ENCODE measurements at places on chromosomes 16 and 17.

- no peak for DNase-seq
Measured at GRCh38 chr17:57994436-57994835, 6.4 kb upstream of the VEZF1 start.

- peak; percentile 11 for DNase-seq
Measured at GRCh38 chr17:74430706-74431567, 951 bp upstream of the GPRC5C start.

DNA sequence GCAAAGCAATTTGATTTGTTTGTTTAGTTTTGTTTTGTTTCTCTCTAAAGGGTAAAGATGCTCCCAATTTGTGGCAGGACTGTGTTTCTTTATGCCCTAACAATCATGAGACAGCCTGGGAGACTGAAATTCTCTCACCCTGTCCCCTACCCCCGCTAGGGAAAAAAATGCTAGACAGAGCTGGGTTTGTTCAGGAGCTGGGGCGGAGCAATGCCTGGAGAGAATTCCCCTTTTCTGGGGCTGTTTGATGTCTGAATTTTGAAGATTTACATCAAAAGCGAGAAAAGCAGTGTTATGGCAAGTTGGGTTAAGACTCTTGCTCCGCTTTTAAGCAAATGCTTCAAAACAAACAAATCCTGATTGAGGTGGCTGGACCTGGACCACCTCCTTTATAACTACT, 8.4 kb downstream of the MAF start:
- DNase-seq: no peak

DNA sequence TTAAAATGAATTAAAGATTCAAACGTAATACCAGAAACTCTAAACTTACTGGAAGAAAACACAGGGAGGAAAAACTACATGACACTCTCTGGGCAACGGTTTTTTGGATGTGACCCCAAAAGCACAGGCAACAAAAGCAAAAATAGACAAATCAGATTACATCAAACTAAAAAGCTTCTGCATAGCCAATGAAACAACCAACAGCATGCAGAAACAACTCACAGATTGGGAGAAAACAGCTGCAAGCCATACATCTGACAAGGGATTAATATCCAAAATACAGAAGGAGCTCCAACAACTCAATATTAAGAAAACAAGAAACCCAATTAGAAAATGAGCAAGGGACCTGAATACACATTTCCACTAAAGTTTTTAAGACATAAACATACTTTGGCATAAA, 69.2 kb upstream of the ALOX12 start:
- no peak for DNase-seq

GRCh38 chr16:86248310-86248905, 261.9 kb upstream of the FOXF1 start:
- DNase-seq: no peak

DNA sequence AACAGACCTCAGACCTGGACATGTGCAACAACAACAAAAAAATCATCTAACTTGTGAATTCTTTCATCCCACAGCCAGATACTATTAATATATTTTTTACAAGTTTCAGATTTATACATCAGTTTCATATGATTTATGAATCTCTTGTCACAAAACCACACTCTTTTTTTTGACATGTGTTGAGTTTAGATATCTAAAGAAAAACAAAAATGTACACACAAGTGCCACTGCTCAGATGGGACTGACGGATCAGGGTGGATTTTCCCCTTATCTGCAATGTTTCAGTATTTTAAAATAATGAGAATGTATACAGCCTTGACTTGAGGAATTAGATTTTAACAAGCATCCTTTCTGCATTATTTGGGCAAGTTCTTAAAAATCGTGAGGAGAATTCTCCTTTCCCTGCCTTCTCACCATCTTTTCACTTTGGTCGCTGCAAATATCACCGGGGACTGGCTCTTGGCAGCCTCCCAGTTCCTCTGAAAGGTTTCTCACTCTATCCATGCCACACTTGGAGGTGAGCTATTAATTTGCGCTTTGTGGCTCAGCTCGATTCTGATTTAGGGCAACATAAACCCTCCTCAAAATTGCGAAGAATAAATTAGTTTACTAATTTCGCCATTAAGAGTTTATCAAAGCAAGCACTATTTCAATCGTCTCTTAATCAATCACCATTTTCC, 225.7 kb downstream of the XYLT1 start:
- no peak for DNase-seq

DNA sequence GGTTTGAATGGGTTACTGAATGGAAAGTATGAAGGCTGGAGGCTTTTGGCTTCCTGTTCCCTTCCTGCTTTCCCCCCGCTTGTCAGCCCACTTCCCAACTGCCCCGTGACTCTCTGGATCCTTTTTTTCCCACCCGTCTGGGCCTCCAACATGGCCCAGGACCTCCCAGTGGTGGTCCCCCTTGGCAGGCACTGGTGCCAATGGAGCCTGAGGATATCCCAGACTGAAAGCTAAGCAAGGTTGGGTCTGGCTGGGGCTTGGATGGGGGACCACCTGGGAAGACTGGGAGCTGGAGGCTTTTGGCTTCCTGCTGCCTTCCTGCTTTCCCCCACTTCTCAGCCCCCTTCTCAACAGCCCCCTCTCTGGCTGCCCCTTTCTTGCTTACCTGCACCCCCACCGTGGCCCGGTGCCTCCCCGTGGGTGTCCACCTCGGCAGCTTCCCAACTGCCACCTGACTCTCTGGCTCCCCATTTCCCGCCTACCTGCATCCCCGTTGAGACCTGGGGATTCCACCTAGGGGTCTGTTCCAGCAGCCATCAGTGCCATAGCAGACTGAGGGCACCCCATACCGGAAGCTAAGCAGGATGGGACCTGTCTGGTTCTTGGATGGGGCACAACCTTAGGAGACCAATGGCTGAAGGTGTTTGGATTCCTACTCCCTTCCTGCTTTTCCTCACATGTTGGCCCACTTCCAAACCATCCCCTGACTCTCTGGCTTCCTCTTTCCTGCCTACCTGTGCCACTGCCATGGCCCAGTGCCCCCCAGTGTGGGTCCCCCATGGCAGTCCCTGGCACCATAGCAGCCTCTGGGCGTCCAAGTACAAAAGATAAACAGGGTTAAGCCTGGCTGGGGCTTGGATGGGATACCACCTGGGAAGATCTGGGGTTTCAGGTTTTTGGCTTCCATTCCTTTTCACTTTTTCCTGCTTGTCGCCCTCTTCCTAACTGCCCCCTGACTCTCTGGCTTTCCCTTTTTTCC, 2295.3 kb downstream of the TP53TG3F start:
- DNase-seq: no peak

DNA sequence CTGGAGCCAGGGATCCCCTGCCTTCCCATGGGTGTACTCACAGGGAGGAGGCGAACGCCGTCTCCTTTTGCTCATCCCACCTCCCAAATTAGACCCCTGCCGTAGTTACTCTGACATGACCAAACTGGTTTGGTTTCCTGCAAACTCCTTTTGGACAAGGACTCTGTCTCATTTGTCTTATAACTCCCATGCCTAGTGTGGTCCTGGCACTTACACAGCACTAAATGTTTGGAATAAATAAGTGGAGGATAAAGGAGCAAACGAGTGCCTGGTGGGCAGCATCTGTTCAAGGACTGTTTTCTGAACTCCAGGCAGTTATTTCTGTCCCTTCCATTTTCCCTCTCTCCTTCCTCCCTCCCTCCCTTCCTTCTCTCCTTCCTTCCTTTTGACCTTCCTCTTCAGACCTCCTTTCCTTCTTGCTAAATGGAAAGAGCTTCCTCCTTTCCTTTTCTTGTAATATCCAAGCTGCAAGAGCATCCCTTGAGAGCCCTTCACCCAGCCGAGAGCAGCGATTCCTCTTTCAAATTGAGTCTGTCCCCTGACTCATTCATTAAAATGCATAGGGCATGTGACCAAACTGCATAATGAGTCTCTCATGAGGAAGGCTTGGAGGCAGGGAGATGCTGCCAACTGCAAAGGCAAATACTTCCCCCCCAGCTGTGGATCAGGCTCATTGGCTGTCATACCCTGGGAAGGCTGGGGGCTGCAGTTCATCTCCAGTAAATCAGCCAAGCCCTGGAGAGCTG, 36.8 kb downstream of the CHD9 start:
- no peak for DNase-seq

DNA sequence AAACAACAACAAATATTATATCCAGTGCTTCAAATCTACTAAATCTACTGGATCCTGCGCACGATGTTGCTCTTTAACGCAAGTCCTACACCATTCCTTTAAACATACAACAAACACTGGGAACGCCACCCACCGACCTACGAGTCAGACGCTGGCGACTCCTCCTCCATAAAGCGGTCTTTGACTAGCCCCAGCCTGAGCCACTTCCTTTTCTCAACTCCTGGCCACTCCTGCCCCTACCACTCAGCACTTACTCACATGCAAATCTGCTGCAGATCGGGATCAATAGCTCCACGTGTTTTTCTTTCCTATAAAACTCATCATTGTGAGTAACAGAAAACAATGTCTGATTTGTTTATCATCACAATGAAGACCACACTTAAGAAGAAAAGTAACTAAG, 32.8 kb upstream of the MNT start:
- no peak for DNase-seq

DNA sequence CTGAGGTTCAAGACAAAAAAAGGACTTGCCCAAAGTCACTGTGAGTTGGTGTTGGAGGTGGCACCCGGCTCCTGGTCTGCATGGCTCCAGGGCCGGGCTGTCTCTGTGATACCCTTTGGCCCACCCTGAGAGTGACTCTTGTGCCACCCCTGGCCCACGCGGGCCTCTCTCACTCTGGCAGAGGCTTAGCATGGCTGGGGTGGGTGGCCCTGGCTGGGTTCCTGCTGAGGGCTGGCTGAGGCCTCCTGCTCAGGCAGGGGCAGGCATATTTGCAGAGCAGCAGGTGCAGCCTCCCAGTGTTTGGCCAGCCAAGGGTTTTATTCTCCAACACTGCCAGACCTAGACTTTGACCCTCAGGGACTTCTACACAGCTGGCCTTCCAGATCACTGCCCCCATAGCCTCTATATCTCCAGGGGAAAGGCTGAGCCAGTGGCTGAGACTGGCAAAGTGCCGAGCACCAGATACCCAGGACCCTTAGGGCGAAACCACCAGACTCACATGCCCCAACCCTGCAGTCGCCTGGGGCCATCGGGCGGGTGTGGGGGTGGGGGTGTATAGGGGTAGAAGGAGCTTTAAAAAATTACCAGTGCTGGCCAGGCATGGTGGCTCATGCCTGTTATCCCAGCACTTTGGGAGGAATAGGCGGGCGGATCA, 21.5 kb upstream of the ADGRG1 start:
- DNase-seq: no peak

GRCh38 chr17:5381542-5381941, 37.9 kb downstream of the NUP88 start:
- DNase-seq: no peak

GRCh38 chr17:74763565-74764387, 12.4 kb downstream of the NAT9 start:
- DNase-seq: no peak

- DNase-seq: no peak
Measured at GRCh38 chr16:87576171-87576570, 26.1 kb upstream of the JPH3 start.

- DNase-seq: no peak
Measured at GRCh38 chr16:81318711-81319110, 3.9 kb downstream of the GAN start.

DNA sequence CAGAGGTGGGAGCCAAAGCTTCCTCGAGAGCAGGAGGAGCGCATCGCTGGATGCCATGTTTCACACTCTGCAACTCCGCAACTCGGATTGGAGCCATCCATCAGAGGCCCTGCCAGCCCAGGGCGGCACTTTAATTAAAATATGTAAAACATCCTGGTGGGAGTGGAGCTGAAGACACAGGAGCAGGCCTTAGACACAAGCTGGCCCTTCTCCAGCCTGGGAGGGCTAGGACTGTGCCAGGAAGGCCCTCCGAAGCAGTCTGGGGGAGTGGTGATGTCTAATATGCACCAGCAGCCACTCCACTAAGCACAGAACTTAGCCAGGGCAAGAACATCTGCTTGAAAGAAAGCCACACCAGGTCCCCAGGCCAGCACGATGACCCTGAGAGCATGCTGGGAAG, 5.8 kb upstream of the CCDC182 start:
- no peak for DNase-seq

DNA sequence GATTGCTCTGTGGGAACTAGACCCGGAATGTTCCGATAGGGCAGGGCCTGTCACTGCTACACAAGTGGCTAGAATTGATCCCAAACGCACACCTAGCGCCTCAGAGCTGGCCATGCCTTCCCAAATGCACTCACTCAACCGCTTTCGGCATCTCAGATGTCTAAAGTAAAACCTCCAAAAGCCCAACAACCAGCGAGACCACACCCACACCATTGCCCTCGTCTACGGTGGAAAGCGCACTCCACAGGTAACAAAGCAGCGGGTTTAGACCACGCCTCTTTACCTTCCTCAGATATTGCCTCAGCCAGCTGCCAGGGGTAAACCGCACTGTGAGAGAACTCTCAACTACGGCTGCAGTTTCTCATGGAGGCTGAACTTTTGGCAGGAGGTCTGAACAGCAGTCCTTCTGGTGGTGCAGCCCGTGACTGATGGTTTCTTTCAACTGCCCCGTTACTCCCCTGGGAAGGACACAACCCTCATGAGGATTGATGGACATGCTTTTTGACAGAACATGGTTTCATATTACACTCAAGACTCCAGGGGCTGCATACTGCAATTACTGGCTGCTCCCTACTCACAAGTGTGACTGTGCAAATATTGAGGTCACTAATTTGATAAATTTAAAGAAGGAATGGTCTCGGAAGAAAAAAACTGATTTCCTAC, 34.5 kb downstream of the USP7 start:
- DNase-seq: no peak

GRCh38 chr17:57858838-57859237, 9.0 kb upstream of the MRPS23 start:
- no peak for DNase-seq

- no peak for DNase-seq
Measured at GRCh38 chr17:73118951-73119391, 26.5 kb upstream of the SLC39A11 start.

- no peak for DNase-seq
Measured at GRCh38 chr17:80372922-80373570, 41.9 kb upstream of the ENDOV start.

DNA sequence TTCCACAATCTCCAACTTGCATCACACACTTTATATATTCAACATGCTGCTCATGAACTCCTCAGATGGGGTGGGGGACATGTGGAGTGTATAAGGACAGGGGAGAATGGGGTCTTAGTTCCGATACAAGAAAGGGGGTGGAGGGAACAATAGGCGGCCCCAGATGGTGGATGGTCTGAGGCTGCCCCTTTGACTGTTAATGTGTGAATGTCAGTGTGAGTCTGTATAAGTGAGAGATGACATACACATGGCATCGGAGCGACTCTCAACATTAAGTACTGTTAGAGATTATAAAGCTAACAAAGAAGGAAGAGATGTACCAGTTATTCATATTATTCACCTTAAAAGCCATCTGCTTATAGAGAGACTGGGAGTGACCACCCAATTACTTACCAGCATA, 193.1 kb downstream of the AXIN2 start:
- DNase-seq: no peak
